ENCODE measurements at places on chromosomes 4 and X.
A peak's percentile ranks its signal among the peaks of the same experiment; 100 is the strongest.

DNA sequence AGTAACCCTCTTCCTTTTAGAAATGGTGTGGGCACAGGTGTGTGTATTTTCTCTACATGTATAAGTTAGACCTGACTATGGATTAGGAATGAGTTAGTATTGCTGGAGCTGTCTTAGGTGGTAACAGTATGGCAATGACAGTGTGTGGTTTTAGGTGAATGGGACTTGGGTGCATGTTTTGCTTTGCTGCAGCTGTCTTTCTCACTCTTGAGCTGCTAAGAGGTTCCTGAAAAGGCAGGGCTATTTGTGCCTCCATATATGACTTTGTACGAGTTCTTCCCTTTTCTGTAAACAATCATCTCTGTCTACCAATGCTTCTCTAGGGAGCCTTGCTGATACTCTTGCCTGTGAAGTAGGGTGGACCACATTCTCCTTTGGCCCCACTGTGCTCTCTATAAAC is 234.8 kb upstream of the HHIP start:
- DNase-seq = no peak

DNA sequence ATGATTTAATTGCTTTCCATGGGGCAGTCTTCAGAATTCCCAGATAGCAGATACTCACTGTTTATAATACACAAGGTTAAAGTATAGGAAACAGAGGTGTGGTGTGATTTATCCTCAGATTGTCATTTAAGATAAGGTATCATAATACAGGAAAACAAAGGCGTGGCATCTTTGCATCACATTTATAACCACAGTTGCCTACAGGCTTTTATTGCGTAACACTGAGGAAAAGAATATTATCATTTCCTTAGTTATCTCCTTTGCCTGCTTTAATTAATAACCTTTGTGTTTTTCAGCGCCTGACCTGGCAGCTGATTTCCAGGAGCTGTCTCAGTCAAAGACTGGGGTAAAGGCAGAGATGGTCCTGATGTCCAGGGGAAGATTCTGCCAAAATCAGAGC is 68.8 kb downstream of the SSX7 start:
- no peak for DNase-seq

DNA sequence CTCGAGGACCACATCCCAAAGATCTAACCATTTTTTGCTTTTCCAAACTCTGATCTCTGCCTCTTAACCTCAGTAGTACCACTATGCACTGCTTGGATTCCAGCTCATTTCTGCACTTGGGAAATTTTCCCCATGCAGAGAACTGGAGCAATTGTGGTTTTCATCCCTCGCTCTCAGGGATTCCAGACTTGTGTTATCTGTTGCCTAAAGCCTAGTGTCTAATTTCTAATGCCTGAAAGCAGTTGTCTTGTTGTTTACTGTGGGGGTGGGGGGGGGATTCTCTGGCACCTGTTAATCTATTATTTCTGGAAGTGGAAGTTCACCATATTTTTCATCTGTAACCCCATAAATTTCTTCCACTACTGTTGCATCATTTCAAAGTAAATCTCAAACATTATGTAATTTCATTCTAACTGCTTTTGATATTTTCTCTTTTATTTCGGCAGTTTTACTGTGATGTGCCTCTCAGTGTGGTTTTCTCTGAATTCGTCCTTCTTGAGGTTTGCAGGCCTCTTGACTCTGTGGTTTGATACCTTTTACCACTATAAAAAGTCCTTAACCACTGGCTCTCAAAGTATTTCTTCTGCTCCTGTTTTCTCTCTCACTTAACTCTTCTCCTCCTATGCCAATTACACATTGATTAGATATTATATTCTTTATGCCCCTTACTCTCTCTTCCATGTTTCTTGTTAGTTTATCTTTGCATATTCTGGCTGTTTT is 205.6 kb upstream of the EOLA2 start:
- DNase-seq = no peak

- no peak for DNase-seq
These were observed 20.5 kb downstream of the PAGE2 start for GRCh38 chrX:55109306-55109705.

GRCh38 chr4:2333916-2334644 is 72.2 kb upstream of the MXD4 start:
- no peak for DNase-seq

DNA sequence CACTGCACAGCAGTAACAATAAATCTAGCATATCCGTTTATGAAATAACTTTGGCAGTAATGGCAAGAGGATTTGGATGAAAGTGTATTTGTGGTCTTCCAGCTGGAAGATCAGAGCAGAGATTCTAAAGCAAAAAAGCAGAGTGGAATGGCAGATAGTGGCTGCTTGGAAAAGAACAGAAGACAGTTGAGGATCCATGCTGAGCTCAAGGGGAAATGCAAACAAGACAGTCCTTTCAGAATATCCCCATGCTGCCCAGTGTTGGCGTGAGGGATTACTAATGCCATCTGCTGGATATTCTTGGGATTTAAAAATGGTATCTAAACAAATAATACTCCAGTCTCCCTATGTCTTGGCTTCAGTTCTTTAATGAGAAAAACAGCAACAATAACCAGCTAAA is 629.1 kb upstream of the ATOH1 start:
- DNase-seq = peak; percentile 6

DNA sequence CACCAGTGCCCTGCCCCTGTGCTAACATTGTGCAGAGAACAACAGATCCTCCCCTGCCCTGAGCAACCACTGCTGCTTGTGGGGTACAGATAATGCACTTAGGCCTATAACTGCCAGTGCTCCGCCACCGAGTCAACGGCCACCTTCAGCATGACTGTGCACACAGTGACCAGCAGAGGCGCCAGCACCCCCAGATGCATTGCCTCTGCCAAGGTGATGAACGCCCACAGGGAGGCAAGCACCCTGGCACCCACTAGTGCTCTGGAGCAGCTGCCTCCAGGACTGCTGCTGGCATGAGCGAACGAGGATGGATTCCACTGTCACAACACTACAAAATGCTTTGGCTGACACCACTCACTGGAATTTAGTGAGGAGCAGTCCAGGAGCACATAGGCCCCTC is 38.2 kb downstream of the SPIN2B start:
- no peak for DNase-seq

GRCh38 chrX:23822397-23822796 is 39.4 kb downstream of the SAT1 start:
- no peak for DNase-seq

DNA sequence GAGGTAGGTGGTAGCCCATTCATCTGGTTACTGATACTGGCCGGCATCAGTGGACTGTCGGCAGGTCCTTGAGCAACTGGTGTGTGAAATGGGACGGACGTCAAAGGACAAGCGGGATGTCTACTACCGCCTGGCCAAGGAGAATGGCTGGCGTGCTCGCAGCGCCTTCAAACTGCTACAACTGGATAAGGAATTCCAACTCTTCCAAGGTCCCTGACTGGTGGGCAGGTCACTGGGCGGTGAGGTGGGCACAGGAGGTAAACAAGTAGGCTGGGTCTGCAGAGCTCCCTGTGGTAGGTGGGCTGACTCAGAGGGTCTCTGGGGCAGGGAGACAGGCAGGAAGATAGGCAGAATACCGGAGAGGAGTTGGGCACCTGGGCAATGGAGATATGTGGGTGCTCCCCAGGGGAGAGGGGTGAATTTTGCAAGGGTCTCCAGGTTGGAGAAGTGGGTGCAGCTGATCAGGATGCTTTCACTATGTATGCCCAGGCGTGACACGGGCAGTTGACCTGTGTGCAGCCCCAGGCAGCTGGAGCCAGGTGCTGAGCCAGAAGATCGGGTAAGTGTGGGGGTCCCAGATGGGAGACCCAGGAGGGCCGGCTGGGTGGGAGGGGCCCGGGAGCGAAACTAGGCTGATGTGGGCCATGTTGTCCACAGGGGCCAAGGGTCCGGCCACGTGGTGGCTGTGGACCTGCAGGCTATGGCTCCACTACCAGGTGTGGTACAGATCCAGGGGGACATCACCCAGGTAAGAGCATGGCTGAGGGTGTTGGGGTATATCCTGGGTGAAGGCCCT is 2.2 kb downstream of the FTSJ1 start:
- no peak for DNase-seq

- peak; percentile 50 for DNase-seq
These were observed 13.1 kb downstream of the ACSL1 start for GRCh38 chr4:184812651-184813181.

DNA sequence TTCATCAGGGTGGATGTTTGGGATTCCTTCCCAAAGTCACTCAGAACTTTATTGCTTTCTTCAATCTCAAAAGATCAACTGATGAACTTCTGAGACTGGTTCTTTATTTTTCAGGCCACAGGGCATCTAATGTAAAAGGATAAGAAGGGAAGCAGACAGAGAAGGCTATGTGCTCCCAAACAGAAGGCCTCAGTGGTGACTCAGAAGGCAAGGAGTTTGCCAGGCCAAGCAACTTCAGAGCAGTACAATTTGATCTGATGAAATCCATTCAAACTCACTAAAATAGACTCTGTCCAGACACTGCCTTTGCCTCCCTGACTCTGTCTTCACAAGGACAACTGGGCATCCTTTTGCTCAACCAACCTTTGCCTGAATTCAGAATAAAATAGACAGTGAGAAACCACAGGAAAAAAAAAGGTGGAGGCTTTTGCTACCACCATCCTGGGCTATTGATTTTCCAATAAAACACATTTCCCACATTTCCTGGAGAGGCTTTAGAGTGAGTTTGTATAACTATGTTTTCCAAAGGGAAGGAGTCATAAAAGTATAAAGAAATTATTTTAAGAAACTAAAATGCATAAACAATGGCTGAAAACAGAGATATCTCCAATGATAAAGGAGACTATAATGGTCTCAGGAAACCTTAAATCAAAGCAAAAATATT is 55.2 kb downstream of the ARHGEF6 start:
- DNase-seq = peak; percentile 54

GRCh38 chr4:130722361-130722760 is 1626.4 kb downstream of the C4orf33 start:
- DNase-seq = no peak

DNA sequence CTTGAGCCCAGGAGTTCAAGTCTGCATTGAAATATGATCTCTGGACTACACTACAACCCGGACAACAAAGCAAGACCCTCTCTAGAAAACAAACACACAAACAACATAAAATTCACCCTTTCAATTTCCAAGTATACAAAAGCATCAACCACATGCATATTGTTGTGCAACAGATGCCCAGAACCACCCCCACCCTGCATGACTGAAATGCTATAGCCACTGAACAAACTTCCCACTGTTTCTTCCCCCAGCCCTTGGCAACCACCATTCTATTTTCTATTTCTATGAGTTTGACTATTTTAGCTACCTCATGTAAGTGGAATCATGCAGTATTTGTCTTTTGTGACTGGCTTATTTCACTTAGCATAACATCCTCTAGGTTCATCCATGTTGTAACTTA is 14.2 kb upstream of the C4orf51 start:
- peak; percentile 5 for DNase-seq

DNA sequence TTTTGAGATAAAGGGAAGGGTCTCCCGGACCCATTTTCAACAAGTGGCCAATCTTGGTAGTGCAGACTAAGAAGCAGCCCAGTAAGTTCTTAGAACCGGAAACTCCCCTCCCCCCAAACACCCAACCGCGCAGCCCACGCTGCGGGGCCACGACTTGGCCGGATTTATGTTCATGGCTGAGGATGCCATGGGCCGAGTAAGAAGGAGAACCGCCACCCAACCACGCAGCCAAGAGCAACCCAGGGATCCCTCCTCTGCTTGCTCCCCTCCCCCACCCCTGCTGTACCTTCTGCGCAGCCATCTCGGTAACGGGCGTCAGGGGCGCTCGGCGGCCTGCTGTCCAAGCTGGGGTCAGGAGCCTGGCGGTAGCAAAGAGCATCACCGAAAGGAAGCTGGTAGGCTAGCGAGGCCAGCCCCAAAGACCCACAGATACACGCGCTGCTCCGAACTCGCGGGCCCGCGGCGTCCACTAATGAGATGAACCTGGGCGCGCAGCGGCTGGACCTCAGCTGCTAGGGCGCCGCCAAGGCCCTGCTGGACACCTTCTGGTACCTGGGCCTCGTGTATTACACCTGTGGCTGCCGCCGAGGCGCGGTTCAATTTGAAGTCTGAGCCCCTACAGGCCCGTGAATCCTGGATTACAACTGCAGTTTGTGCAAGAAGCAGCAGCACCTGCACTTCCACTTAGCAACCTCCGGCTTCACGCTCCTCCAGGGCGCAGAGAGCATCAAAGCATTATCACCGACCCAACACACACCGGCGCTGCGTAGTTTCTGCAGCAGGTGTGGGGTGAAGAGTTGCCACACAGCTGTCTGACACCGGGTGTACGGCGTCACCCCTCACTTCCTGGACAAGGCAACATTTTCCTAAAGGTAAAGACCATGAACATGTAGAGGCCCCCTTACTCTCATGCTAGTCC is 63.4 kb downstream of the NUDT10 start:
- no peak for DNase-seq

- DNase-seq = no peak
These were observed 128.5 kb upstream of the CYSLTR1 start for GRCh38 chrX:78455901-78456300.

DNA sequence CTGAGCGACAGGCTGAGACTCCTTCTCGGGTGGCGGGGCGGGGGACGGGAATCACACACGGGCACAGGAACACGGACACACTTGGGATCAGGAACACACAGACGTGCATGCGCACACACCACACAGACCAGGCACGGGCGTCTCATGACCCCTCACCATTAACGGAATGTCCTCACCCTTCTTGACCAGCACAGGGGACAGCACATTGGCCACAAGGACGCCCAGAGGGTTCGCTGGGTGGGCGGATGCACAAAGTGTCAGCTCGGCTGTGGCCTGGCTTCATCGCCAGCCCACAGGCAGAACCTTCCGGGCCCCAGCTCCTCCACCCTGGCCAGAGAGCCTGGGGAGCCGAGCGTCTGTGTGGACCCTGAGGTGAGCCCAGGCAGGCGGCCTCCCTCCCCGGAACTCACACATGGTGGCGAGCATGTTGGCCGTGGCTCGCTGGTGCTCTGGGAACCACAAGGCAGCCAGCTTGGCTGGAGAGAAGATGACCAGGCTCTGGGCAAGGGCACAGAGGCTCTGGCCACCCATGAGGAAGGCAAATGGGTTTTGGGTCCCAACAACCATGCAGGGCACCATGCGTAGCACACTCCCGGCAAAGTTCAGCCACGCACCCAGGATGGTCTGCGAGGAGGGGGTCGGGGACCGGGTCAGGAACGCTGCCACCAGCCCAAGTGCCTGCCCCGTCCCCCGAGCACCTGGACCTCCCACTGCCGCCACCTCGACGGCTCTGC is 3.1 kb downstream of the SLC49A3 start:
- DNase-seq = no peak

DNA sequence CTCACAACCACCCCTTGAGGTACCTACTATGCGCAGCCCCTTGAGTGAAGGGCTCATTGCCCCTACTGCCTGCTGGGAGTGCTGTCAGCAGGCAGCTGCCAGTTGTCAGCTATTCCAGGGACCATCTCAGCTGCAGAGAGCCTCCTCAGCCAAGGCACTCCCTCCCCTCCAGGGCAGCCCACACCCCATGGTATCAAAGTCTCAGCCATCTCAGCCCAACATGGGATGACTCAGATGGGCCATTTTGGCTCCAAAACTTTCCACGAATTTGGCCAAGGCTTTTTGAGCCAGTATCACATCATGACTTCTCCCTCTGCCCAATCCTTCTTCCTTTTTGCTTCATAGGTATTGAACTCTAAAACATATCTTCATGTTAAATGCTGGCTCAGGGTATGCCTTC is 61.4 kb upstream of the MAP3K15 start:
- no peak for DNase-seq
